Activated naive CD4-positive, alpha-beta T cell treated with anti-CD3 and anti-CD28 coated beads, Interleukin-2, amount 50 U/mL, for 16 hours (primary cell): ENCODE measurements at places on chromosomes 7 and 10.

GRCh38 chr10:122494833-122495232, 33.5 kb downstream of the HTRA1 start:
- no peak for DNase-seq

GRCh38 chr10:4100380-4100779, 315.4 kb upstream of the KLF6 start:
- DNase-seq = no peak

DNA sequence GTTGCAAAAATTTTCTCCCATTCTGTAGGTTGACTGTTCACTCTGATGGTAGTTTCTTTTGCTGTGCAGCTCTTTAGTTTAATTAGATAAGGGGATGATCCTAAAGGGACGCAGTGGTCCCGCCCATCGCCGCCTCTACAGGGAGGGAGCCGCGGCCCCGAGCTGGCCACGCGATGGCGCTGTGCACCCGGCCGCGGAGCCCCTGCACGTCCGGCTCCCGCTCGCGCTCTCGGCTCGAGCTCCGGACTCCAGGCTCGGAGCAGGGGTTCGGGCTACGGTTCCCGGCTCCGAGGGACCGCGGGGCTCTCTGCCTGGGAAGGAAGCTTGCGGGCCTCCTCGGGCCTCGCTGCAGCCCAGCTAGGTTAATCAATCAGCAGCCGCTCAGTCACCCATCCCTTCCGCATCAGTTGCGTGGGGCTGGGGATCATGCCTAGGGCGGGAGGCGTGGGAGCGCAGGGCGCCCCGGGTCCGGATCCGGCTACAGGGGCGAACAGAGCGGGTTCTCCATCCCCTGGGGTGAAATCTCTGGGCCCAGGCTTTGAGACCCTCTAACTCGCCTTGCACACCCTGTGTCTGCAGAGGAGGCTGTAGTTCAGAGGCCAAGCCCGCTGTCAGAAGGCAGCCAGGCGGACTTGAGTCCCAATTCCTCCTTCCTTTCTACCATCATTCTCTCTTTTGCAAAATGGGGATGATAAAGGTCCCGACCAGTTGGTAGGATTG, 97.9 kb downstream of the WDR11 start:
- peak; percentile 58 for DNase-seq

DNA sequence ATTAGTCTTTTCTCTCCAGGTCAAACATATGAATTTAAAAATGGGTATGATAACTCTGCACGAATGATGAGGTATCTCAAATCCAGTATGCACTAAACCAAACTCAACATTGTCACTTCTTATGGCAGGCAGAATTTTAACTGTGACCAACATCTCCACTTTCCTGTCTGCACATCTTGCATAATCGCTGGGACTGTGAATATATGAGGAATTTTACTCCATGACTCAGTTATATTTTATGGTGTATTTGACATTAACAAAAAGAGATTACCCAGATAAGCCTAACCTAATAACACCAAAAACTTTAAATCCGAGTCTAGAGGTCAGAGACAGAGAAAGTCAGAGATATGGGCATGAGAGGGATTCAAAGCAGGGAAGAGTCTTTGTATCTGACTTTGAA, 454.5 kb upstream of the SEMA3D start:
- DNase-seq = no peak

- DNase-seq = no peak
These were observed 160.4 kb downstream of the MGMT start for GRCh38 chr10:129627442-129627841.

GRCh38 chr10:26323219-26323618, 106.6 kb downstream of the GAD2 start:
- DNase-seq = no peak
